Activated T-helper 9 cell treated with anti-CD3 and anti-CD28 coated beads, Interleukin-2, amount 50 U/mL, for 16 hours (primary cell): ENCODE measurements at places on chromosomes 11 and 22.
A peak's percentile ranks its signal among the peaks of the same experiment; 100 is the strongest.

DNA sequence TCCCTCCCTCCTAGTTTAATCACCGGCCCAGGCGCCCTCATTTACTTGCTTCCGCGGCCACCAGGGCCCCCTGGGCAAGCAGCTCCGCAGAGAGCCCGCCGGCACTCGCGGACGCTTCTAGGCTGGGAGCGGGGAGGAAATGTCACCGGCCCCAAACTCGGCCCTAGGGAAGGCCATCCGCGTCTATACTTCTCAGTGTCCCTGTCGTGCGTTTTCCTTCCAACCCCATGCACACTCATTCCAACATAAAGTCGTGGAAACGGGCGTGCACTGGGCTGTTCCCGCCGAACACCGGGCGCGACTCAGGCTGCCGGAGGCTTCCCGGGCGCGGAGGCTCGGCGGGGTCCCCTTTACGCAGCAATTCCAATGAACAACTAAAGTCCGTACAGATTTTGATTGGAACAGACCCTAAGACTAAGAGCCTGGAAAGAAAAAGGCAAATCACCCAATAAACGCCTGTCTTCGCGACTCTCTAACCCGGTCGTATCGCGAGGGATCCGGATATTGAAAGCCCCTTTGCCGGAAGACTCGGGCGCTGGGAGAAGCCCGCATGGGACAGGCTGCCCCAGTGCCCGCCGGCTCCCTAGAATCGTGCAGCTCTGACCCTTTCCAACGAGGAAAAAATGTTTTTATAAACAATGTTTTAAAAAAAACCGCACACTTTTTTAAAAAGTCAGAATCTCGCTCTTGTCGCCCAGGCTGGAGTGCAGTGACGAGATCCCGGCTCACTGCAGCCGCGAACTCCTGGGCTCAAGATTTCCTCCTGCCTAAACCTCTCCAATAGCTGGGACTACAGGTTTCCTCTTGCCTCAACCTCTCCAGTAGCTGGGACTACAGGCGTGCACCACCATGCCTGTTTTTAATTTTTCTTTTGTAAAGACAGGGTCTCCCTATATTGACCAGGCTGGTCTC lies 1.3 kb upstream of the BARX2 start:
- no peak for DNase-seq

DNA sequence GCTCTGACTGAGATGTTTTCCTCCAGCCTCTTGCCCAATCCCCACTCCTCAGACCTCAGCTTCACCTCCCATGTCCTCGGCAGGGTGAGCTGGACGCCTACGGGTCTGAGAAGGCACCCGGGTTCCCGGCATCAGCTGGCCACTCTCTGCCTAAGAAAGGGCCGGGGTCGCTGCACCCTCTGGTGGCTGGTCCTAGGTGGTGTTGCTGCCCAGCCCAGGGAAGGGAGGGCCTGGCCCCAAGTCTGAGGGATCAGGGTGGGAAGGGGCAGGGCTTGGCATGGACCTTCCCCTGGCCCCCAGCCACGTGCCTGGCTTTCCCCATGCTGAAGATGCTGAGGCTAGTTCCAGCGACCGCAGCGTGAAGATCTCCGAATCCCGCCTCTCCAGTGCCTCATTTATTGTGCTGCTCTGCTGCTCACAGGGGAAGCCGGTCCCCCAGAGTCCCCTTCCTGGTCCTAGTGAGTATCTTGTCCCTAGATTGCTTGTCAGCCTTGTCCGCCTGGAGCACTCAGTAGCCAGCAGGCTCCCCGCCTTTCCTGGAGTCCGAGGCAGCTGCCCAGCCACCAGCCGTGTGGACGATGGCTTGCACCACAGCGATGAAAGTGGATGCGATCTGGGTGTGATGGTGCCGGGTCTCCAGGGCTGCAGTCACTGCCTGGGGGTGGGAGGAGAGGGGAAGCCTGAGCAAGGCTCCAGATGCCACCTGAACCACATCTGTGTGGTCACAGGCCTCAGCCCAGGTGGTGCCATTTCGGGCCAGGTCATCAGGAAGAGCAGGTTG lies 2.9 kb upstream of the GGT5 start:
- DNase-seq, result peak; percentile 21

DNA sequence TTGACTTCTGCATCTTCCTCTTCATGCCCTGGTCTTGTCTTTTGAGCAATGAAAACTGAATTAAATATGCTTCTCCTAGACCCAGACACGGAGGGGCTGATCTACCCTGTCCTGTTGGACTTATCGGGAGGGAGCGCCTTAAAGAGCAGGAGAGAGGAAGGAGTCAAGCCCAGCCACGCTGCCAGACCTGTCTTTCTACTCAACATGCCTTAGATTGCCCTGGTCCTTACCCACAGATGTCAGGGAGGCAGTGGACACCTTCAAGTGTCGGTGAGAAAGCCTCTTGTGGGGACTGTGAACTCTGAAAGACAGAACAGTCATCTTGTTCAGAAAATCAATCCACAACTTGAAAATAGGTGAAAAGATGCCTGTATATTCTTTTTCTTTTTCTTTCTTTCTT lies 61.8 kb downstream of the IRAG1 start:
- no peak for DNase-seq

DNA sequence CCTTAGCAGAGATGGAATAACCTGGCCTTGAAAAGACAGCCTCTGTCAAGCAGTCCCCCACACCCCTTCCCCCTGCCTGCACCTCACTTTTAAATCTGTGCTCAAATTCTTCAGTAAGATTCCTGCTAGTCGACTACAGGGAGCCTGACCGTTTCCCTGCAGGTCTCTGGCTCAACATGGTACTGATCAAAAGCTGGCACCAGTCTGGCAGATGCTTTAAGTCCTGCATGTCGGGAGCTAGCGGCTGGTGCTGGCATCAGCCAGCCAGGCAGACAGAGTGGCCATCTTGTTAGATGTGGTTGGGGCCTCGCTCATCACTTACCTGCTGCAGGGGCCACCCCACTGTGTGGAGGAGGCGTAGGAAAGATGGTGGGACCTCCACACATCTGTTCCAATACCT lies 204.4 kb upstream of the SORL1-AS1 start:
- no peak for DNase-seq

- DNase-seq, result no peak
These were observed 532 bp downstream of the EIF4G2 start for GRCh38 chr11:10808235-10808552.

- DNase-seq, result no peak
These were observed 9.7 kb downstream of the DGKZ start for GRCh38 chr11:46356924-46357482.

DNA sequence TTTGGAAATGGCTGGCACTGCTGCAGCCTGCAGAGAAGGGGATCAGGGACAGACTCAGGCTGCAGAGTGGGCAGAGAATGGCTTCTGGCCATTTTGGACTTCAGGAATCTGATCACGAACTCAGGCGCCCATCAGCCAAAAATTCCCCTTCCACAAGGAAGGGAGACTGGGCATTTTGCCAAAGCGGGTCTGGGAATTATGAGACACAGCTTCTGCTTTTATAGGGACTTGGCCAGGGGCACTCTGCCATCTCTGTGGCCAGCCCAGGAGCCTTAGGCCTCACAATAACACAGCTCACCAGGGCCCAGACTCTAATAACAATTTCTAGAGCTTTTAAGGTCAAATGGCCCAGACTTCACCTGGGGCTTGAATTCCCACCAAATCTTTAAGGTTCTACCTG lies 74.7 kb downstream of the CHST1 start:
- DNase-seq, result no peak

DNA sequence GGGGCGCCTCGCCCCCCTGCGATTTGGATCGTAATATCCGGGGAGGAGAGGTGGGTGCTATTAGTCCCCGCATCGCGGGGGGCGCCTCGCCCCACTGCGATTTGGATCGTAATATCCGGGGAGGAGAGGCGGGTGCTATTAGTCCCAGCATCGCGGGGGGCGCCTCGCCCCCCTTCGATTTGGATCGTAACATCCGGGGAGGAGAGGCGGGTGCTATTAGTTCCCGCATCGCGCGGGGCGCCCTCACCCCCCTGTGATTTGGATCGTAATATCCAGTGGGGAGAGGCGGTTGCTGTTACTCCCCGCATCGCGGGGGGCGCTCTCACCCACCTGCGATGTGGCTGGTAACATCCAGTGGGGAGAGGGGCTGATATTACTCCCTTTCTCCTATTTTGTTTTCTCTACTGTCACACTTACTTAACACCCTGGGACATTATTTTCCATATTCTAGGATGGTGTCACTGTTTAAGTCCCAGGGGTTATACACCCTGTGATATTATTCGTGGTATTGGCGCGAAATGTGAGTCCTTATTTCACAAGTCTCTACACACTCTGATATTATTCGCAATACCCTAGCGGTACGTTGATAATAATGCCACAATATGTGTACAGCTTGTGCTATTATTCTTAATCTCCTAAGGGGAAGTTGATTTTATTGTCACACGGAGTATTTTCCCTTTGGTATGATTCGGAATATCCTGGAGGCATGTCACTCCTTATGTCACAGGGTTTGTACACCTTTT lies 57.8 kb upstream of the ALDH3B2 start:
- peak; percentile 16 for DNase-seq

DNA sequence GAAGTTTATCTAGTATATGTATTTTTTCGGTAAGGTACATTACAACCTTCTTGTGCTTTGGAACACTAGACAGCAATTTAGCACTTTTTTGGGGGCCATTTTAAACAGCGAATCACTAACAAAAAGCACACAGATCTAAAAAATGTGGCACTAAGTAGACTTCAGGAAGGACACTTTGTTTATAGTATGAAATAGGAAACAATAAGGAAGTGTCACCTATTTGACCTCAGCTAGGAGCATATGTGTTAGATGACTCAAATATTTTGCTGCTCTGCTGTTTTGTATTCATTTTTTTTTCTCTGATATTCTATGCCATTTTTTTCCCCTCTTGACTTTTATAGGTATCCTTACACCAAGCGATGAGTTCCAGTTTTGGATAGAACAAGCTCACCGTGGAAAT lies 5.6 kb downstream of the DYNC2H1 start:
- no peak for DNase-seq

DNA sequence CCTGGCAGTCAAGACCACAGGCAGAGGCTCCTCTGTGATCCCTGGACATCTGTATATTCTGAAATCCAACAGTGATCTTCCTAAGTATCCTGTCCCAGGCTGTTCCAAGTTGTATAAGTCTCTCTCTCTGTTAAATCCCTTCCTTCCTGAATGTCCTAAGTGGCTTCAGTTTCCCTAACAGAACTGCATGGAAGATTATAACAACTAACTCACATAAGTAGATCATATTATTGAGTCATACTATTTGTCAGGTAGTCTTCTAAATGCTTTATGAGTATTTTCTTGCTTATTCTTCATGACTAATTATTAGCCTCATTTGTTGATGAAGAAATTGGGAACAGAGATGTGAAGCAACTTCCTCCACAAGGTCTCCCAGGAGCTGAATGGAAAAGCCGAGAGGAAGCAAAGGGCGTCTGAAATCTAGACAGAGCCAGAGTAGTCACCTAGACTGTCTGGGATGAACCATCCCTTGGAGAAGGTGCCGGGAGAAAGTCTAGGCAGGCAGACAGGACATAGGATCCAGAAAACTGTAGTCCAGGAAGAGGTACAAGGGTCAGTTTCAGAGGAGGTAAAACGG lies 93.2 kb upstream of the FAT3 start:
- DNase-seq, result no peak
